Stimulated activated CD4-positive, alpha-beta T cell treated with anti-CD3 and anti-CD28 coated beads, Interleukin-2, amount 100 ng/mL, for 4 hours (primary cell): ENCODE measurements at places on chromosomes 12 and 14.

DNA sequence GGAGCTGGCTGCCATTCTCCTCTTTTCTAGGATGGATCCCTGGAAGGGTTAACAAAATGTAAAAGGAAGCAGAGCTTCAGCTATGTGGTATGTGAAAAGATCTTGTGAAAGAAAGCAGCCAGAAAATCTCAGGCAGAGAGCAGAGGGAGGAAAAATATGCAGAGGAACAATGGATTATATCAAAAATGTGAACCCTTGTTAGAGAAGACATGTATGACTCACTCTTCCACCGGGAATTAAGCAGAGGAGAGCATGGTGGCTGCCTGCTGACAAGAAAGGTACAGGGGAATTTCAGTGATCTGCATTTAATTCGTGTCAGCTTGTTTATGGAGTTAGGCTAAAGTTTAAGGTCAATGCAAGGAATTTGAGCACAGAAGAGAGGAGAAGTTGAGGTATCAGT lies 46.3 kb downstream of the KCNA1 start:
- DNase-seq: no peak

DNA sequence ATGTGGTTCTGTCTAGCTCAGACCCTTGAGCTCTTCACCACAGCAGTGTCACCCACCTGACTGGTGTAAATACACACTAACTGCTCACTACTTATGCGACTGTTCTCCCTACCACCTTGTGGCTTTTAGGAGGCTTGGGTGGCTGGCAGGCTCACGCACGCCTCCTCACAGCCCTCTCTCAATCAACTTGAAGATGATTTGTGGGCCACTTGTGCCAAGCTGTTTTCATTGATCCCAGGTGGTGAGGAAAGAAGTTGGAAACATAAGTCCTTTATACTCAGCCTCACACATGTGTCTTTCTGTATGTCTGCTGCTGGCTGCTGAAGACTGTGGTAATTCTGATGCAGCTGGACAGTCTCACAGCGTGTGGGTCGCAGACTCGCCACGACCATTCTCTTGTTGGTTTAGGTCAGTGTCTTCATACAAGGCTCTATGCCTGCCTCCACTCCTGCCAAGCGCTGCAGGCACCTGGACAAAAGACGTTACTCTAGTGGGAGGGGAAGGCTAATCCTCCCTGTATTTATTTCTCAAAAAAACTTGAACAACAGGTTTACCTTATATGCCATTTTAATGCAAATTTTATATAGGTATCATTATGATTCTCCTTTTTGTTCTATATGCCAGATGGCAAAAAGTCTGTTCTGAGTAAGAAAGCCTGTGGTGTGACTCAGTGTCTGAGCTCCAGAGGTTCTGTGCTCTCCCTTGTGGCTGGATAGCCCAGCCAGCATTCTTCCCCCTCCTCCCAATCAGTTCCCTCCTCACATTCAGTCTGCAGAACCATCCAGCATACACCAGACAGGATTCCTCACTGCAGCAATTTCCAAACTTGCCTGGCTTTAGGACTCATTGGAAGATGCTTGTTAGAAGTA lies 115.6 kb downstream of the DIP2B start:
- DNase-seq: no peak

- no peak for DNase-seq
Observed at GRCh38 chr12:14843425-14843887, at the start of gene ART4. Gene ART4, minus strand, starts transcription at chr12:14843526. Its CDS starts 413 bp downstream, at chr12:14843113.

DNA sequence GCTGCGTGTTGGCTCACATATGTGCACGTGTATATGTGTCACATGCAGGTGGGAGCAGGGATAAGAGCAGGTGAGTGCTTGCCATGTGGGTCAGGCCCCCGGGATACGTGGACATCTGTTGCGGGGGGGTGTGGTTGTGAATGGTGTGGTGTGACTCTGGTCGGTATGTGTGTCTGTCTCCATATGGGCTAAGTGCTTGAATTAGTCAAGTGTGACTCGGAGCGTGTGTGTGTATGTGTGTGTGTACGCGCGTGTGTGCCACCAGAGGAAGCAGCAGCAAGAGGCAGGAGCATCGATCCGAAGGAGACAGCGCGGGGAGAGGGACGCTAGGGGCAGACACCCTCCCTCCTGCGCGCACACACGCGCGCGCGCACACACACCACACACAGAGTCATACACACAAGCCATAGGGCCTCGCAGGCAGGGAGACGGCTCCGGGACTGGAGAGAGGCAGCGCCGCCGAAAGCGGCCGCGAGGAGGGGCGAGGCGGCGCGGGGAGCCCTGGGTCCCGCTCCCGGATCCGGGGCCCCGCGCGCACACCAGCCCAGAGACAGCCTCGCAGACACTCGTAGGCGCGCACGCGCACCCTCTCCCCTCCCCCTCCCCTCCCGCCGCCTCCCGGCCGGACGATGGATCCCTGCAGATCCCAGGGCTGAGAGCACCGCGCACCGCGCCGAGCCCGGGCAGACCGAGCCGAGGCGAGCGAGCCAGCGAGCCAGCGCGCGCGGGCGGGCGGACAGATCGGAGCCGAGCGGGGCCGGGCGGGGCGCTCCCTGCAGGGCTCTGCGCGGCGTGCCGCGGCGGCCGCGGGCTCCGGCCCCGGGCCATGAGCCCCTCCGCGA lies at the start of gene ASIC1:
Gene ASIC1 (plus strand): TSS at position 597 of the 842 bp plus-strand sequence. CDS start 1,171 bp downstream, outside the sequence.
- DNase-seq: peak; percentile 32

GRCh38 chr14:64195199-64195598 lies 99.0 kb downstream of the ESR2 start:
- DNase-seq: no peak

GRCh38 chr12:81078469-81079196 lies 754 bp downstream of the ACSS3 start:
- DNase-seq: no peak

DNA sequence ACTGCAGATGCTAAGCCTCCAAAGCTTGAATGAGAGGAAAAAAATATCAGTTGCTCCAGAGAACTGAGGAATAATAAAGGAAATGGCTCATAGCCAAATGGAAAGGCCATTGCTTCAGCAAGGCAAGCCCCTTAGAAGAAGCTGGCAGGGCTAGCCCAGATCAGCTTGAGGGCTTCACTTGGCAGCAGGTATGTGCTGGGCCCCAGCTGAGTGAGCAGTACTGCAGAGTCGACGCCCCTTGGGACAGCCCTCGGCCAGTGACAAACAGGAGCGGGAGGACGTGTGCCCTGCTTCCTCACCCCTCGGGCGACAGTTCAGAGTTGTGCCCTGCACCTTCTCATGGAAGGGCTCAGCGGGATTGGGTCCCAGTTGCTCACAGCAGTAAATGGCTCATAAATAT lies 1031.2 kb upstream of the TMEM132C start:
- no peak for DNase-seq

DNA sequence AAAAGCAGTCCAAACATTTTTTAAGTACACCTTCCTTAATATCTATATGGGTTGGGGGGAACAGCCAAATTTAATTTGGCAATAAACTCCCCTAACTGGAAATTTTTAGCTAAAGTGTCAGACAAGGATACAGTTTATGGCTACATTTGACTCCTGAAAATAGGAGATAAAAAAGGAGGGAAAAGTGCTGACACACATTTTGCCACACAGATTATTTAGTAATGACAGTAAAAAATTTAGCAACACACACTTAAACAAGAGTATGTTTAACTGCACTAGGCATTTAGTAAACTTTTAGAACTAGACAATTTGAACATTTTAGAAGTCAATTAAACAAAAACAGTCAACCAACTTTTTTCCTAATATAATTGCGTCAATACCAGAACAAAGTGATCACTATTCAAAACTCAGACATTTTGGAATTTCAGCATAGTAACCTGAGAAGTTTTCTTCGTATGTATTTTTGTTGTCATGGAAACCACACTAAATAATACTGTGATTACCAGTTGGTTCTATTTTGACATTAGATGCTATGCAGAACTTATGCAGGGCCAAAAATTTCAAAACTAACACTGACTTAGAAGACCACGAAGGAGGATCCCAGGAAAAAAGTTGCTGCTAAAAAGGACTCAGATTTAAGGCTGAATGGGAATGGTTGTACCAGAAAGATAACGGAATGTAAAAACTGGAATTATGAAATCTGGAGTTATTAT lies 13.4 kb downstream of the GMFB start:
- DNase-seq: no peak

DNA sequence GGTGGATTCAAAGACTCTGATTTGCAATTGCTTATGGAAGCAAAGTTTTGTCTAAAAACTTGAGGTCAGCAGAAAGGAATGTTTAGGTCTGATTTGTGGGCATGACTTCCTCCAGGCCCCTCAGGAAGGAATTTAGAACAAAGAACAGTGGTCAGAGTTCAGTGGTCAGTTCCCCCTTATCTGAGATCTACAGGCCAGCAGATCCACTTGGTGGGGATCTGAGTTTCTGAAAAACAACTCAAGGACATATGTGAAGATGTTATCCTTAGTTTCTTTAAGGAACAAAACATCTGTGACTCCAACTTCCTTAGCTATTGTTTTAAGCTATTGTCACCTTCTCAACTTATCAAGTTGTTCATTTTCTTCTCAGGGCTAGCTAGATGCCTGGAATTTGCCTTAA lies 28.0 kb upstream of the NAA30 start:
- DNase-seq: no peak

- no peak for DNase-seq
Observed at GRCh38 chr12:26791301-26791791, 41.6 kb downstream of the ITPR2 start.

GRCh38 chr12:124646385-124647230 lies 79.2 kb upstream of the NCOR2 start:
- peak; percentile 87 for DNase-seq

- no peak for DNase-seq
Observed at GRCh38 chr12:88309546-88309945, 167.4 kb downstream of the TMTC3 start.

DNA sequence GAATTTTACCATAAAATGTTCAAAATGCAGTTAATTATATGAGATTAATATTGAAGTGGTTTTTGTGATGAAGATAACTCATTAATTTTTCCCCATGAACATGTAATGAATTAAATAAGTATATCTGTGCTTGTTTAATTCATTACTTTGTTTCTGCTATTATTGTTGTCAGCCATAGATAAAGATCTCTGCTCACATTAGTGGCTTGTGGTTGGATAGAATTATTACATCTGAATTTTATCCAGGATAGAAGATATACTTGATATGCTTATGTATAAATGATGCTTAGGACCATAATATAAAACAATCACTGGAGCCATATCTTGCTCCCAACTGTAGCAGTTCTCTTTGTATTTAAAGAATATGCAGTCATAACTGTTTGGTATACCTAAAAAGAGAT lies 18.5 kb downstream of the TSPAN19 start:
- DNase-seq: no peak

DNA sequence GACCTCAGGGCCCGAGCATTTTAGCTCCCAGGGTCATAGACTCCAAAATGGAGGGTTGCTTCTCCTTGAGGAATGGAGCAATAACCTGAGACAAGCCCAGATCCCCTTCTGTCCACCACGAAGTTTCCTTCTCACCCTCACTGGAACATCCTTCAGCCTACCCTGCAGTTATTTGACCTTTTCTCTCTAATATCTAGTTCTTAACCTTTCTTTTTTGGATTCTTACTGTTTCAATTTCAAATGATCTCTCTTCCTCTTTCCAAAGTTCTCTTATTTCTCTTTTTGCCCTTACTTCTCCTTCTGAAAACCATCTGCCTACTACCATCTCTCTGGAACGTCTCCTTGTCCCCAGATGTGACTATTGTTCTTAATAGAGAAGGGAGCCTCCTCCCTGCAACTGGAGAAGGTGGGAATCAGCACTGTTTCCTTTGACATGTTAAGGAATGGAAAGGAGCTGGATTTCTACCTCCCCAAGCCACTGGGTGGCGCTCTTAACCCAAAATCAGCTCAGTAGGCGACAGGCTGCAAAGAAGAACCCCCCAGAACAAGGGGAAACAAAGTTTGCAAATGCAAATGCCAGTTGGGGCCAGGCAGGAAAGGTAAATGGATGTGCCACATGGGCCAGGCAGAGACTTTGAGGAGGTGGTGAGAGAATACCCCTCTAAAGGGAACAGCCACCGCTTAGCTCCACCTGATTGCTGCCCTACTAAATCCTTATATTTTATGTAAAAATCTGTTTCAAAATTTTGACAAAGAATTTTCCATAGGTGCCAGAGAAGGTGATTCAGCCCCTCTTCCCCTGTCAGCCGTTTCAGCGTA lies 22.4 kb upstream of the PDE1B start:
- no peak for DNase-seq

- DNase-seq: no peak
Observed at GRCh38 chr14:92539875-92540274, 26.3 kb downstream of the RIN3 start.

- DNase-seq: no peak
Observed at GRCh38 chr12:108201808-108202207, 72.7 kb downstream of the WSCD2 start.

- no peak for DNase-seq
Observed at GRCh38 chr12:81209012-81209411, 131.1 kb downstream of the ACSS3 start.

DNA sequence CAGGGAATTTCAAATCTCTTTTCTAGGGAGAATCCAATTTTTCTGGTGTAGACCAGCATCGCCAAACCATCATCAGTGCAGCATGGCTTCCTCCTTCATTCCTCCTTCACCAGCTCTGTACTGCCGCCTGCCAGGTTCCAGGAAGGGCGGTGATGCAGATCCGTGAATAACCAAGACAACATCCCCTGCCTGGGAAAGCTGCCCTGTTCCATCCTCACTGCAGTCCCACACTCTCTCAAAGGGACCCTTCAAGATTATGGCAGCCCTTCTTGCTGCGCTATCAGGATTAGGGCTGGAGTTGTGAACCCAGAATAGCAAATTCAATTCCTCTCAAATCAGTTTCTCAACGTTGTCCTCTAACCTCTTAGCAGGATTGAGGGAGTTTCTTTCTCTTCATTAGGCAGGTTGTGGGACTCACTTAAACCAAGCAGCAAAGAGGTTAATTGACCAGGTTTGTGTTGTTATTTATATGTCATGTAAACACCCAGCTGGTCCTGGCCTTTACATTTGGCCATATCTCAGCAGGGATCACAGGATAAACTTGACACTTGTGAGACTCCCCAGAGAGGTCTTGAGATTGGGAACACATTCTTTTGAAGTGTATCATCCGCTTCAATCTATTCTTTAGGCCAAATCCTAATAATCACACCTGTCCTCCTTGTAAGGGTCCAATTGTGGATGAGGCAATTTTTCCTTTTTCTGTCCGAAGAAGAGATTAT lies 26.2 kb downstream of the TMEM30B start:
- DNase-seq: no peak

GRCh38 chr12:67506739-67507138 lies 141.8 kb upstream of the DYRK2 start:
- DNase-seq: no peak
